Stimulated activated CD8-positive, alpha-beta memory T cell treated with anti-CD3 and anti-CD28 coated beads, Interleukin-15, amount 100 ng/mL, for 24 hours (primary cell): ENCODE measurements at places on chromosomes 6 and 20.

DNA sequence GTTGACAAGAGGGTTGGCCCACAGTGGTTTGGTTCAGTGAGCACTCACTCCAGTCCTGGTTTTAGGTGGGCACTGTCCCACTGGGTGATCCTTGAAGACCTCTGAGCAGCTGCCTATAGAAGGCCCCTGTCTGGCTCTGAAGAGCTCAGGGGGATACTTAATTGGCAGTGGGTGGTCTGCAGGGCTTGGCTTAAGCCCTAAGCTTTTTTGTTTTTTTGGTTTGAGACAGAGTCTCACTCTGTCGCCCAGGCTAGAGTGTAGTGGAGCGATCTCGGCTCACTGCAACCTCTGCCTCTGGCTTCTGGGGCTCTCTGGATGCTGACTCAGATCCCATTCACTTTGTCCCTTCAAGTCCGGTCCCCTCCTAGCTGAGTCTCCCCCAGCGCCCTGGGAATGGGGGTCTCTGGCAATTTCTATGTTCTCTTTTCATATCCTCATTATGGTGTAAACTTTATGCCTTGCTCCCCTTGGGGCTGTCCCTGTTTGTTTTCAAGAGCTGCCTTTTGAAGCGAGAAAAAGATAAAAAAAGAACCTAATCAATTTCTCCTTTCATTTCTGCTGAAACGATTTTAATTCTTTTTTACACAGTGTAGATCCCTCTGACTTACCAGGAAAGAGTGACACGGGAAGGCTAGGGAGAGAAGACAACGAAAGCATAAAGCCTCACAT lies 12.2 kb upstream of the KCNG1 start:
- no peak for DNase-seq

DNA sequence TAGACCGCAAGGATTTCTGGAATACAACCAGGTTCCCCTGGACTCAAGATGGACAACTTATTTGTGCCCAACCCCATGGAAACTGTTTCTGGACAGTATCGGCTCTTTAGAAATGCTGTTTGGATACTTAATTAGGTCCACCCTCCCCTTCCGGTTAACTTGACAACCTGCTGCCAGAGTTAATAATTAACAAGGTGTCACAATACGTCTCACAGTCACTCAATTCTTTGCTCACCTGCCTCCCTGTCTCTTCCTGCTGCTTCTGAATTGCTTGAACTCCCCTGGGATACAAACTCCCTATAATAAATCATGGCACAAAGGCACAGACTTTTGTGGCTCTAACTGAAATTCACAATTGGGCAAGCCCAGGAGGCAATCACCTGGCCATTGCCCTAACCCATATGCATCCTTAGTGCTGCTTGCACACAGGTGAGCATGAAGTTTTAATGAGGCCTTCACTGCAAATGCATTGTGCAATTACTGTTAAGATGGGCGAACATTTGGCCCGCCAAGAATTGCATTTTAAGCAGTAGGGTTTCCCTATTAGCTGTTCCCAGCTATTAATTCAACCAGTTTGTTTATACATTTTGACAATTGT lies 504.4 kb upstream of the NOX3 start:
- no peak for DNase-seq

DNA sequence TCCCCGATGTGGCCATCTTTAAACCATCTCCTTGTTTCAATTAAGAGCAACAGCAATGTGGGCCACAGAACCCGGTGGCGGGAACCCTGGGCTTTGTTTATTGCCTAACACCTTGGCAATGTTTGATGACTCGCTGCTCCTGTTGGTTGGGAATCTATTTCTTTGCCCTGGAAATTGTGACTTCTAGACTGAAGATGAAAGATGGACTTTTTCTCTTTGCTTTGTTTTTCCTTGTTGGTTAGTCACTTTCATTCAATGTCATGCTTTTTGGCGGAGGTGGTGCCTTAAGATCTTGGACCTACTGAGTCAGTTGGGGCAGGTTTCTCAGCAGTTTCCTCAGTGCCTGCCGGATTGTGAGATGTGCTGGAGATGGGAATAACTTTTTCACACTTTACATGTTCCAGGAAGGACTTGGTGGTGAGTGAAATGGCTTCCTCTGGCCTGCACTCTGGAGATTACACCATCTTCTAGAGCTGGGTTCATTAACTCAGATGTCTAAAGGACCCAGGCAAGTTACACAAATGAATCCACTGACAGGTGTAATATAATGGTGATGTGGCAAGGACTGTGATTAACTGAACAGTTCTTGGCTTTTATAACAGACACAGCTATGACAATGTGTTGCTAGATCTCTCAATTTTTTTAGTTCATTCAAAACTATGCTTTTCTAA lies 56.3 kb downstream of the TSHZ2 start:
- no peak for DNase-seq

GRCh38 chr6:105319331-105319730 lies 83.6 kb downstream of the PREP start:
- no peak for DNase-seq

GRCh38 chr6:45816674-45817297 lies 198.9 kb downstream of the CLIC5 start:
- DNase-seq = no peak

DNA sequence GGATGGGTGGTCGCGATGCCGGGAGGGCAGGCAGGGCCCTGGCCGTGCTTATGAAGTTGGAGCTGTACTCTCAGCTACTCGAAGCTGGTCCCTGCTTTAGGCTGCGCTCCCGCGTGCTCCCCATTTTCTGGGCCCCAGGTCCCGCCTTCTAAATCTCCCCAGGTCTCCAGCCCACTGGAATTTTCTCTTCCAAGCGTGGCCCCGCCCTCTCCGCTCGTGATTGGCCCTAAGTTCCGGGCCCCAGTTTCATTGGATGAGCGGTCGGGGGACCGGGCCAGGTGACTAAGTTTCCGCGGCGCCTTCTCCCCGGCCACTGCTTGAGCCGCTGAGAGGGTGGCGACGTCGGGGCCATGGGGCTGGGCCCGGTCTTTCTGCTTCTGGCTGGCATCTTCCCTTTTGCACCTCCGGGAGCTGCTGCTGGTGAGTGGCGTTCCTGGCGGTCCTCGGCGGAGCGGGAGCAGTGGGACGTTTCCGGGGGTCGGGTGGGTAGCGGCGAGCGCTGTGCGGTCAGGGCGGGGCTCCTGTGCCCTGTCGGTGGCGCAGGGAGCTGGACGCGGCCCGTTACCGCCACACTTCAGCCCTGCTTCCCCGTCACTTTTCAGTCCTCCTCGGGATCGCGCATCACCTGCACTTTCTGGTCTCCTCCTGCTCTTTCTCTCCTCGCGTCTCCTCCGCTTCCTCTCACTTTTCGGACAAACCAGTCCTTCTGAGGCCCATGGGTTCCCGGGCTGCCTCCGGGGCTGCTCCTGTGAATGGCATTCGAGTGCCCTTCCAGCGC lies at the start of gene MICA:
MICA (plus strand) TSS at position 313 of the 778 bp plus-strand sequence; CDS start at position 351, 38 bp downstream.
- peak; percentile 47 for DNase-seq

DNA sequence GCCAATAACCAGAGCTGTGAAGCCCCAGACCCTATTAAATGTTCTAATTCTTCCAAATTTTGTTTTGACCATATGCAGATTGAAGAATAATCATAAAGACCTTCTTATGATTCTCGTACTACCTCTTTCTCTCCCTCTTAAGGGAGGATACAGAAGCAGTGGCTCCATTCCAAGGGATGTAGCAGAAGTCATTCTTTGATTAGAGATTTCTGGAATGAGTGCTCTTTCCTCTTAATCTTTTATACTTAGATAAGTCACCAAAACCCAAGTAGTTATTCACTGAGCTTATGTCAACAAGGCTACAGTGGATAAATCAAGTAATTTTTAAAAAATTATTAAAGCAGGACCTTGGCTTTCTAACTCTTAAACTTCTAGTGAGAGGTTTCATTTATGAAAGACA lies 266.0 kb upstream of the STXBP5 start:
- no peak for DNase-seq

- no peak for DNase-seq
Measured at GRCh38 chr20:33176101-33176500, 8.1 kb downstream of the BPIFA2 start.
